ENCODE measurements at places on chromosomes 16 and 17.

- DNase-seq, result no peak
Measured at GRCh38 chr16:88407042-88407420, 24.3 kb downstream of the ZNF469 start.

DNA sequence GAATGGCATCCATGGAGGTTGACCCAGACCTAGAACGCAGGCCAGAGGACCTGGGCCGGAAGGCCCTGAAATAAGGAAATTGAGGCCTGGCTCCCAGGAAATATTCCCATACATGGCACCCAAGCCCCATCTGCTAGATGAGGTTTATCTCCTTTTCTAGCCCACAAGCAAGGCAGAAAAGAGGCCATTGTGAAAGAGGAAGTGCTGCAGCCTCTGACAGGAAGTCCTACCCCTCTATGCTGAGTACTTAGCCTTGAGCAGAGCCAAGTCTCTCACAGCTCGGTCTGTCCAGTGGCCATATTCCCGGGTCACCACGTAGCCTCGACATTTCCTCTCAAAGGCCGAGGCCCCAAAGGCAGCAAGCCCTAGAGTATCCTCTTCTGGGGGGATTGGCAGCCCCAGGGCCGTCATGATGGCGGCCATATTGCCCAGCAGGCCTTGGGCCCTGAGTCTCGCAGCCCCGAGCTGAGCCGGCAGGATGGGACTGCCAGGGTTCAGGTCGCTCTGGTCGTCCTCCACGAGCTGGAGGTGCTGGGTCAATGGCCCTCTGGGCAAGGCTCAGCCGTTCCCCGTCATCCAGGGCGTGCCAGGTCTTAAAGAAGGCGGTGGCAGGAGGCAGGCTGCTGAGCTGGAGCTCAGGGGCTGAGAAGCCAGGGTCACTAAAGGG is 7.8 kb downstream of the CTF1 start:
- DNase-seq, result no peak

- DNase-seq, result no peak
Measured at GRCh38 chr17:4634976-4635375, 6.5 kb downstream of the ALOX15 start.

DNA sequence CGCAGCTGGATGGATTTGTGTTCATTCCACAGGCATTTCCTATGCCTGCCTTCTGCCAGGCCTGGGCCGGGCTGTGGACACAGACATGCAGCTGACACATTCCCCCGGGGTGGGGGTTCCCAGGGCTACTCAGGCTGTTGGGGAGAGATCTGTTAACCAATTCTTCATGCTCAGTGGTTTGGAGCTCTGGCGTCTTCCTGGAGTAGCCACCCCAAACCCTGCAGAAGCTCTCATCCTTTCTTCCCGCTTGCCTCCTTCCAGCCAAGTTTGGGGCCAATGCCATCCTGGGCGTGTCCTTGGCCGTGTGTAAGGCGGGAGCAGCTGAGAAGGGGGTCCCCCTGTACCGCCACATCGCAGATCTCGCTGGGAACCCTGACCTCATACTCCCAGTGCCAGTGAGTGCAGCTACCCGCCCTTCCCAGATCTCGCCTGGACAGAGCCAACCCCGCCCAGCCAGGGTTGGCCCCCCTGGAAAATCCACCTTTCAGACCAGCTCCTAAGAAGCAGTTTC is 2.6 kb downstream of the ENO3 start:
- no peak for DNase-seq

DNA sequence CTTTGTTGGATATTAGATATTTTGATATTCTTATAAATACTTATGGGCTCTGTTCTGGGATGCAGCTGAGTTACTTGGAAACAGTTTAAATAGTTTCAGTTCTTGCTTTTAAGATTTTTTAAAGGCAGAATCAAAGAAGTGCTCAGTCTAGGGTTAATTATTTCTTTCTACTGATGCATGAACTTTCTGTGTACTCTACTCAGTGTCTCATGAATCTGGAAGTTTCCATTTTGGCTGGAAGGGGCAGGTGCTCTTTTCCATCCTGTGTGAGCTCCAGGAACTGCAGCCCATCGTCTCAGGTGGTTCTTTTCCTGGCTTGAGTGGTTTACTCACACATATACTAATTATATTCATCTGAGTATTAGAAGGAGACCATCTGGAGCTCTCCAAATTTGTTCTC is 61.1 kb upstream of the CPHXL start:
- no peak for DNase-seq

- DNase-seq, result no peak
Measured at GRCh38 chr17:50558941-50559614, 1.4 kb upstream of the CACNA1G start.

- no peak for DNase-seq
Measured at GRCh38 chr17:60391471-60392041, 377 bp downstream of the USP32 start.

DNA sequence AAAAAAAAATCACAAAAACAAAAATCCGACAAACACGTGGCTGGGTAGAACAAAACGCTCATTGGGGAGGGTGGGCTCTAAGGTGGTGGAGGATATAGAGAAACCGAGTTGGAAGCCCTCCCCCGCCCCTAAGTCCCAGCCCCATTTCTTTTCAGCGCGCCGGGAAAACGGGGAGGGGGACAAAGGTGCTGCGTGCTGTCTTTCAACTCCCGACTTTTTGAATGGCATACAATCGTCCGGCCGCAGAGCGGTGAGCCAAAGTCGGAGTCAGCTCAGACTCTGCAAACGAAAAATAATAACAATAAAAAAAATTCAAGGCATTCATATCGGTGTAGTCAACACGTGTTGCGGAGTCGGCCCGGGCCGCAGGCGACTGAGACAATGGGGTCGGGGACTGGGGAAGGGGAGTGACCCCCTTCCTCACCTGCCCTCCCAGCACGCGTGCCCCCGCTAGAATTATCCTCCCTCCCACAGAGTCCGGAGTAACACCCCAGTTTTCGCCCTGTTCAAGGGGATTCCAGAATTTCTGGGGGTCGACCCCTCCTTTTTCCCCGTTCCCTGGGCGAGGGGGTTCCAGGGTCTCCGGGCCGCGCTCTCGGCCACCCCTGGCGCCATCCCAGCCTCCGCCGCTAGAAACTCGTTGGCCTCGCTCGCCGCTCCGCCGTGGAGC is 1.7 kb upstream of the IGF2BP1 start:
- no peak for DNase-seq

DNA sequence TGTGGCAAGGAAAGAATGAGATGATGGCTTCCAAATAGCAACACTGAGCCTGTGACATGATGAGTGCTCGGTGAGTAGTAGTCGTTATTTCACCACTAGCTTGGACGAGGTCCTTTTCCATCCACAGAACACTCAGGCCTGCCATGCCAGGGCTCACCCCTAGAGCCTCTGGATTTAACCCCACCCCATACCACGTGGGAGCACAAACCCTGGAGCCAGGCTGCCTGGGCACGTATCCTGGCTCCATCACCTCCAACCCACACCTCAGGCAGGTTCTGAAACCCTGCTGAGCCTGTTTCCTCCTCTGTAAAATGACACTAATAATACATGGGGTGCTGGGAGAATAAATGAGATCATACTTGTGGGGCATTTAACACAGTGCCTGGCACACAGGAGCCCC is 192.4 kb downstream of the KATNIP start:
- DNase-seq, result no peak

GRCh38 chr17:2700030-2700490 is 11.5 kb downstream of the CLUH start:
- DNase-seq, result no peak

GRCh38 chr17:4623249-4623648 is 18.2 kb downstream of the ALOX15 start:
- no peak for DNase-seq

- no peak for DNase-seq
Measured at GRCh38 chr17:48718227-48718760, 4.0 kb downstream of the PRAC1 start.

GRCh38 chr17:4497101-4497824 is 1.4 kb upstream of the SPNS2 start:
- DNase-seq, result no peak

DNA sequence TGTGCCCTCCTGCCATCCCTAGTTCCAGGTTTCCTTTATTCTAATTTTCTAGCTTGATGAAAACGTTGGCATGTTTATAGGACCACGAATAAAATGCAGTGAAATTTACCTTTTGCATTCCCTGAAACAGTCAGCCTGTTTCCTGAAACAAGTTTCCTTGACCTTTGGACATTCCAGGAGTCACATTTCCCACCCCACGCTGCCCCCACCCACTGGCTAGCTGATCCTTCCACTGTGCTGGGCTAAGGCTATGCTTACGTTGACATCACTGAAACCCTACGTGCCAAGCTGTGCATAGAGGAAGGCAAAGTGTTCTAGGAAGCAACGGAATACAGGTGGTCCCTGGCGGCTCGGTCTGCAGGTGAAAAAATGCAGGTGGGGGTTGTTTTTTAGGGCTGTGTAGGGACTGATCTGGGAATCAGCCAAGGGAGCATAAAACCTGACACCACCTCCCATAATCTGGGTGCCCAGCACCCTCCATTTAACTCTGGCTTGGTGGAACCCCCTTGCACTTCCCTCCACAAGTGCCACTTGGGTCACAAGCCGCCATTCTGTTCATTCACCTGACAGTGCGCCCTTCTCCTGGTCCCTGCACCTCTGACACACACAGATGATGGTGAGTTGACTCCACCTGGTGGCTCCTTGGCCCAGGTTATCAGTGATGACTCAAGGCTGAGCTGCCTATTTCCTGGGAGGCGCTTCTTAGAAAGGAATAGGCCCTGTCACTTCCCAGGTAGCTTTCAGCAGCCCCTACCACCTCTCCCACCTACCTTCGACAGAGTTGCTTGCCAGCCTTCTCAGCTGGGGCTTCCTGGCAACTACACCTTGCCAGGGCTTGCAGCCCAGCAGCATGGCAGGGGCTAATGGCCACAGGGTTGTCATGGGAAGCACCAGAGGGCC is 83.7 kb downstream of the N4BP1 start:
- no peak for DNase-seq

- no peak for DNase-seq
Measured at GRCh38 chr16:68814516-68814915, 28.8 kb upstream of the TANGO6 start.

DNA sequence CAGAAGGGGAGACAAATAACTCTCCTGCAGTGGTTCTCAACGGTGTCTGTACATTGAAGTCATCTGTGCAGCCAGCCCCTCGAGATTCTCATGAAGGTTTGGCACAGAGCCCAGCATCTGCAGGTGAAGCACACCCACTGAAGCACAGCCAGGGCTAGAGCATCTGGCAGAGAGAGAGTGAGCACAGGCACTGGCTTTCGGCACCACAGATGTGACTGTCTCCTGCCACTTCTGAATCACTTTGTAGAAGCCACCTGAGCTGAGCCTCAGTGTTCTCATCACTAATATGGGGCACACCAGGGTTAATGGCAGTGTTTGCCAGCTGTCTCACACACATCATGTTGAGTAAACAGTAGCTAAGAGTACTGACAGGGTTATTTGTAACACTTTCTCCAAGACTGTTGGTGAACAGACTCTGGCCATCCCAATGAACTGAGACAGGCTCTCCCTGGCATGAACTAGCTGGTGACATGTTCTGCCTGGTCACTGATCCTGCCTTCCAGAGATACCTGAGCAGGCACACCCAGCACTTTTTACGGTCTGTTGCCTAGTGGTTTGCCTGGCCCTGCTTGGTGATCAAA is 10.9 kb downstream of the HSPB9 start:
- no peak for DNase-seq

DNA sequence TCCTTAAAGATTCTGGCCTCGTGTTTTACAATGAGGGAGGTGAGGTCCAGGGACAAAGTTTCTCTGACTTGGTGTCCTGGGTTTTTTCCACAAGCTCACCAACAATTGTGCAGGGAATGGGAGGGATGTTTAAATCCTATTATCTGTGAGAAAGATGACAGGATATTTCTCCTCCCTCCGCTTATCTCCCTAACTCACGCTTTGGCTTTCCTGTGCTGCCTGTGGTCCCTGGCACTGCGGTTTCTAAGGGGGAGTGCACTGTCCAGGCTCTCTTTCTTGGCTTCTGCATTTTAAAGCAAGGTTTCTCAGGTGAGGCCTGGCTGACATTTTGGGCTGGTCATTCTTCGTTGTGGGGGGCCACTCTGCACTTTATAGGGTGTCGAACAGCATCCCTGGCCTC is 16.4 kb downstream of the GGA3 start:
- DNase-seq, result no peak

- DNase-seq, result no peak
Measured at GRCh38 chr17:44343510-44344209, 1.4 kb upstream of the GRN start.

GRCh38 chr16:78605548-78606101 is 506.2 kb downstream of the WWOX start:
- DNase-seq, result no peak

- no peak for DNase-seq
Measured at GRCh38 chr16:56120447-56121155, 70.7 kb upstream of the GNAO1 start.

GRCh38 chr17:74953134-74953687 is 17.5 kb downstream of the OTOP3 start:
- no peak for DNase-seq

GRCh38 chr16:78770353-78771091 is 671.1 kb downstream of the WWOX start:
- DNase-seq, result peak; percentile 83

- no peak for DNase-seq
Measured at GRCh38 chr17:52025236-52025635, 133.3 kb downstream of the CA10 start.

- no peak for DNase-seq
Measured at GRCh38 chr17:9371019-9371418, 204.6 kb downstream of the STX8 start.

- no peak for DNase-seq
Measured at GRCh38 chr16:88868974-88869672, 2.7 kb upstream of the PABPN1L start.

DNA sequence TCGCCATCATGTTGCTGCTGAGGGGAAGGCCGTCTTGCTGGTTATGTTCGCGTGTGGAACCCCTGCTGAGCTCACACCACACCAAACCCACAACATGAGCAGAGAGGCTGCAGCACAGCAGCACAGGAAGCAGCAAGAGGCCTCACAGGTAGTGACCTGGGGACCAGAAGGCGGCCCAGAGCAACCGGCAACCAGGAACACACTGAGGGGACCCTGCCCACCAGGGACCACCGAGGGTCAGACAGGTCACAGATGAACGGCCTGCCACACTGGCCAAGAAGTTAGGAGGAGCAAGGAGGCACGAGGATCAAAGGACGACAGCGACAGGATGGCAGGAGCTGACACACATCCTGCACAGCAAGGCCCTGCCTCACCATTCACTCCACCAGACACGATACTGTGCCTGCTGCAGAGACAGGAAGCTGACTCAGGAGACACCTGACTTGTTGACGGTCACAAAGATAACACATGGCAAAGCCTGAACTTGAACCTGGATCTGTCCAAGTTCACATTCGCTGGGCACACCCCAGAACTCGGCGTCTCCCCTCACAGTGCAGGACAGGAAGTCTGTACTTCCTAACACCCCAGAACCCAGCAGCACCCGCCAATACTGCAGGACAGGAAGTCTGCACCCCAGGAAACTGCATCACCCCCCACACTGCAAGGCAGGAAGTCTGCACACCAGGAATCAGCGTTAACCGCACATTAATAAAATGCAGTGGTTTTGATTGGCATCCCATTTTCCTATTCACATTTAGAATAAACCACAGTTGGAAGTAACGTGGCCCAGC is 98.5 kb downstream of the ZNF778 start:
- peak; percentile 78 for DNase-seq

- no peak for DNase-seq
Measured at GRCh38 chr17:2087597-2088211, 32.8 kb downstream of the HIC1 start.

- no peak for DNase-seq
Measured at GRCh38 chr17:16383216-16383615, 2.3 kb downstream of the UBB start.

Data from activated naive CD8-positive, alpha-beta T cell treated with anti-CD3 and anti-CD28 coated beads, Interleukin-2, amount 10 ng/mL, durations not matched to agents 7 days and 5 days (primary cell).